Memory B cell (primary cell): ENCODE measurements at places on chromosomes 3 and 15.

DNA sequence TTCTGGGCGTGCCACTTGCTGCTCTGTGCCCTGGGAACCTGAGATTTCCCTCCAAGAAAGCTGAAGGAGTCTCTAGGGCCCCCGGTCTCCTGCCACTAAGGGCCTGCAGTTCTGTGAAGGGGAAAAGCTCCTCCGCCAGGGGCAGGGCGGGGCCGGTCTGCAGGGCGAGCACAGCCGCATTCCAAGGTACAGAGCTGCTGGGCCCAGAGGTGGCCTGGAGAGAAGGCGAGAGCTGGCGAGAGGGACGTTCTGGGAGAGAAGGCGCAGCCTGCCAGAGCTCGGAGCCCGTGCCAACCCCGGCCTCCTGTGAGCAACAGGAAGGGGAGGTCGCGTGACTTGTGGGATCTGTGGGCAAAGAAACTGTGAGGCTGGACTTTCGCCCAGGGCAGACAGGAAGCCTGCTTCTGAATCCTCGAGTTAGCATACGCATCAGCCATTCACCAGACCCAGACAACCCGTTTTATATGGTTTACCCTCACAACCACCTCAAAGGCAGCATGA lies 500.4 kb downstream of the SHQ1 start:
- no peak for DNase-seq

DNA sequence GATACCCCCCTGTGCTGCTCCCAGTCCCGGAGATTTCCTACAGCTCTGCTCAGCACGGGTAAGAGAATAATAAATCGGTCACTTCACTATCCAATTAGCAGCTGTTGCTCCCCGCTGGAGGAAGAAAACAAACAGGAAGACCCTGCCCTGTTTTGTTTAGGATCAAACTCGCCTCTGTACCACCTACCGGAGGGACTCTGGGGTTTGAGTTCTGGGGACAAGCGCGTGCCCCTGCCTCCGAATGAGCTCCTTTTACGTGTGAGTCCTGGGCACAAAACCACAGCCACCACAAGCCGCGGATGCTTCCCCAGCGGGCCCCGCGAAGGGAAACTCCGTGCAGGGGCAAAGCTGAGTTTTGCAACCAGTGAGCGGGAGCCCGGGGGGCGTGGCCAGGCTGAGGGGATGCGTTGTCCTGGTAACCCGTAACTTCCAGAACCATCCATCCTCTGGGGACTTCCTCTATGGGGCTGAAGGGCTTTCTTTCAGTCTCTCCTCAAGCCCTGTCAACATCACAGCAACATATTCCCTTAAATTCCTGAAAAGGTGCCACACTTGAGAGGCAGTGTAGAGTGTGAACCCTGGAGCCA lies 315.7 kb upstream of the PROK2 start:
- DNase-seq = peak; percentile 93

- DNase-seq = no peak
Measured at GRCh38 chr15:40929660-40930429, 705 bp downstream of the DLL4 start.

DNA sequence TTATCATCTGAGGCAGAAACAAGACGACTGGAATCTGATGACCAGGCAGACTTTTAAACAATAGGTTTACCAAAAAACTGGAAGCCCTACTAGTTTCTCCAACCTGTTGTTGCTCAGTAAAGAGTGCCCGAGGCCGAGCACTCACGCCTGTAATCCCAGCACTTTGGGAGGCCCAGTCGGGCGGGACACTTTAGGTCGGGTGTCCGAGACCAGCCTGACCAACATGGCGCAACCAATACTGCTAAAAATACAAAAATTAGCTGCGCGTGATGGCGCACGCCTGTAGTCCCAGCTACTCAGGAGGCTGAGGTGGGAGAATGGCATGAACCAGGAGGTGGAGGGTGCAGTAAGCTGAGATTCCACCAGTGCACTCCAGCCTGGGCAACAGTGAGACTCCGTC lies 1.1 kb upstream of the WDR5B start:
- DNase-seq = peak; percentile 15

DNA sequence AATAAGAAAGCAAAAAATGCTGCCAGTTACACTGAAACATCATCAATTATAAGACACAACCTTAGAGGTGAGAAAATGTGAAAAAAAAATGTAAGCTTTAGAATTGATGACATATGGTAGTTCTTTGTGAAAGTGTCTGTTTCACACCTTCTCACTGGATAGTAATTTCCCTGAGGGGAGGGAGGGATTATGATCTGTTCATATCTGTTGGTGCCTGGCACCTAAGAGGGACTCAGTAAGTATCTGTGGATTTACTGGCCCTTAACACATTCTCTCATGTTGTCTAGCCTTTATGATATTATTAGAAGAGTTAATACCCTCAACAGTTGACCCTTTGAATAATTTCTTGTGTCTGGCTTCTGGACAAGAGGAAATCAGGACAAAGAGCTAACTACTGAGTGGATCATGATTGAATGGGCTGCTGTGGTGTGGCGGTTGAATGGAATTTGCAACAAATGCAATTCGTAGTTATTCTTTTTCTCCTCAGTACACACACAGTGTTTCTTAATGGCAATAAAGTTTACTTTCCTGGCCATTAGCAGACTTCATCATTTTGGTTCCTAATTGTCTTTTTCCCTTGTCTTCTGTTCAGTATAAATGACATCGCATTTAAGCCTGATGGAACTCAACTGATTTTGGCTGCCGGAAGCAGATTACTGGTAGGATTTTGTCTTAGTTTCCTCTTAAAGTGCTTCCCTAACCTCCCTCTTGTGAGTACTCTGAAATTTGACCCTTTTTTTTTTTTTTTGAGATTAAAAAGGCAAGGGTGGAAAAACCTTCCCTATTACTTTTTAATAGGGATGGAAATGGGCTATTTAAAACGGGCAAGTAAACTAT lies 9.5 kb downstream of the IFT122 start:
- no peak for DNase-seq

GRCh38 chr15:61880084-61880483 lies 180.2 kb downstream of the VPS13C start:
- DNase-seq = no peak

DNA sequence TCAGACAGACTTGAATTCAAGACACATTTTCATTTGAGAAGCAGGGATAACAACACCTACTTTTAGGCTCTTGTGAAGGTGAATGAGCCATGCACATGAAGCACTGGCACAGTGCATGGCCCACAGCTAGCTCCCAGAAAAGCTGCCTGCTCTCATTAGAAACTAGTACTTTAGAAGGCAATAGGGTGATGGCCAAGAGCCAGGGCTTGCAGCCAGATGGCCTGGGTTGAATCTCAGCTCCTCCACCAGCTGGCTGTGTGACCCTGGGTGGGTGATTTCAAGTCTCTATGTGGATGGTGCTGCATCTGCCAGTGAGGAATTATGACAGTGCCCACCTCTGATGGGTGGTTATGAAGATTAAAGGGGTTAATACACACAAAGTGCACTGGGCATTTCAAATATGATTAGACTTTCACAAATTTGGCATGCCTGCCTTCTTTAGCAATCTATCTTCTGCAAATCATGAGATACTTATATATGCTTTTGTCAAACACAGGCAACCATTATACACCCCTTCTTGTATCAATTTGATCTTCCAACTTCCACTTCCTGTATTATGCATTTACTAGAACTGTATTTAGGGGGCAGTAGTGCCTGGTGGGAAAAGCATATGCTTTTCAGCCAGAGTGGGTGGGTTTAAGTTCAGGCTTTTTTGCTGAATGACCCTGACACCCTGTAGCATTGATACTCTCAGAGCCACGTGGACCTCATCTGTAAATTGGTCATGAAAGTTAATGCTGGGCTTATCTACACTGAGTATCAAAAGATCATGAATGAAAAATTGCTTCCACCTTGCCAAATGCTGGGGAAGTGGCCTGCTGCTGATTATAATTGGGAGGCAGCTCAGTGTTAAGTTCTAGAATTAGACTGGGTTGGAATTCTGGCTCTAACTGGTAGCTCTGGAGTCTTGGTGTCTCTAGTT lies 34.7 kb upstream of the RBP1 start:
- DNase-seq = no peak

DNA sequence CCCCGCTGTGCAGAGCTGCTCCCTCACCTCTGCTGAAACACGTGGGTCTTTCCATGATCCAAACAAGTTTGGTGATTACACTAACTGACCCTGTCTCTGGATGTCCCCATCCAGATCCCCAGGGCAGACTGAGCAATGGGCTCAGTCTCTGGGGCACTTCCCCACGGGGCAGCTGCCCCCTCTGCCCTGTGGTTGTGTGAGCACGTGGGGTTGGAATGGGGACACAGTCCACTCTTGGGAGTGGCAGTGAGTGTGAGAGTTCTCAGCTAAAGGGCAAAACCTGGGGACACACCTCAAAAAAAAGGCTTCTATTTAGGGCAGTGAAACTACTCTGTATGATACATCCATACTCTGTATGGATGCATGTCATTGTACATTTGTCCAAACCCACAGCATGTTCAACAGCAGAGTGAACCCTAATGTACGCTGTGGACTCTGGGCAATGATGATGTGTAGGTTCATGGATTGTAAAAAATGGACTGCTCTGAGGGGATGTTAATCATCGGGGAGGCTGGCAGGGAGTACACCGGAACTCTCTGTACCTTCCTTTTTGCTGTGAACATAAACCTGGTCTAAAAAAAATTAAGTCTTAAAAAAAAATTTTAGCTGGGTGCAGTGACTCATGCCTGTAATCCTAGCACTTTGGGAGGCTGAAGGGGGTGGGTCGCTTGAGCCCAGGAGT lies 49.9 kb upstream of the BLM start:
- DNase-seq = no peak

GRCh38 chr3:18386274-18386890 lies 38.8 kb downstream of the SATB1 start:
- no peak for DNase-seq

GRCh38 chr15:62509395-62509958 lies 344.4 kb upstream of the C2CD4B start:
- DNase-seq = no peak

DNA sequence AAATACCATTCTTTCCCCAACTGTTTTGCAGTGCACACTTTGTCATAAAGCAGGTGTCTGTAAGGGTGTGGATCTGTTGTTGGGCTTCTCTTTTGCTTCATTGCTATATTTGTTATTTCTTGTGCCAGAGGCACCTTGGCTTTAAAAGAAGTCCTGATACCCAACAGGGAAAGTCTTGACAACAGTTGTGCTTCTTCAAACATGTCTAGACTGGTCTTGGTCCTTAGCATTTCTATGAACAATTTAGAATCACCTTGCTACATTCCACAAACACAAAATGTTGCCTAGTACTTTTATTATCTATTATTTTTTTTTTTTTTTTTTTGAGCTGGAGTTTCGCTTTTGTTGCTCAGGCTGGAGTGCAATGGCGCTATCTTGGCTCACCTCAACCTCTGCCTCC lies 233.7 kb downstream of the SLCO3A1 start:
- no peak for DNase-seq

- no peak for DNase-seq
Measured at GRCh38 chr15:97730315-97730714, 230.2 kb upstream of the ARRDC4 start.

DNA sequence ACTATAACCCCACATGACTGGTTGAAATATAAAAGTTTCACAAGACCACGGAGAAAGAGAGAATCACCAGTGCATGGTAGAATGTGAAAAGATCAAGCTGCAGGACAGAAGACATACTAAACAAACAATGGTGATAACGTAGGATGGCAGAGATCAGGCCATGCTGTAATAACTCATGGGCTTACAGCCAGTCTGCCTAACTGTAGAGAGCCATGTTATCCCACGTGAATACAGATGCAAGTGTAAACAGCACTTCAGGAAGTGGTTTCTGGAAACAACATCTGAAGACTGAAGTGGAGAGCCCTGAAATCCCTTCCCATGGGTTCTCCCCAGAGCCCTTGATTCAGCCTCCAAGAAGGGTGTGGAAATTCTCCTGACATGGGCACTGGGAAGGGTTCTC lies 103.2 kb upstream of the SLCO2A1 start:
- no peak for DNase-seq

DNA sequence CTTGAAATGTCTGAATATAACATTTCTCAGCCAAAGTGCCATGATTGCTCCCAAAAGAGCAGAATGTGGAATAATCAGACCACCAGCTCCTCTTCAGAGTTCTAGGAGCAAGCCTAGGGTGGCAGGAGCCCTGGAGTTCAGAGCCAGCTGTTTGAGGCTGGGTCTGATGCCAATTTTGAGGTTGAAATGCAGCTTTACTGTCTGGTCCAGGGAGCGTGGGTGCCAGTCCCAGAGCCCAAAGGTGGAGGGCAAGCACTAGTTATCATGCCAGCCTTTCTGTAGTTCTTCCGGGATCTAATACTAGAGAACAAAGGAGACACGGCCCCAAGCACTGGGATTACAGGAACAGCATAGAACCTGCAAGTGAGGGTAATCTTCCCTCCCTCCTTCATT lies 69.3 kb downstream of the TNFAIP8L3 start:
- no peak for DNase-seq

DNA sequence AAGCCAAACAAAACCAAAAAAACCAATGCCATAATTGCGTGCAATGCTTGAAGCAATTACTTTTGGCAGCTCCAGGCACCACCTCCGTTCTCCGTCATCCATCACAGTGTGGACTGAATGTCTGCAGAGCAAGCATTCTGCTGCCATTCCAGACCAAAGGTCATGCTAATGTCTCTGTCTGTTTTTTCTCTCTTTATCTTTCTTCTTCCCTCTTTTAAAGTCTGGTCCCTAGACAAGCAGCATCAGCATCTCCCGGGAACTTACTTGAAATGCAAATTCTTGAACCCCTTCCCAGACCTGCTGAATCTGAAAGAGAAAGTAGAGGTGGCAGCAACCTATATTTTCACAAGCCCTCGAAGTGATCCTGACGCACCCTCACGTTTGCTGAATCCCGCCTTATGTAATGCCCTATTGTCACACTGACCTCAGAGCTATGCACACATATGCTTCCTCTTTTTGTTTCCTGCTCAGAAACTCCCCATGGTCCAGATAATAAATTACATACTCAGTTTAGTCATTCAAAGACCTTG lies 297.3 kb upstream of the PROK2 start:
- DNase-seq = no peak

DNA sequence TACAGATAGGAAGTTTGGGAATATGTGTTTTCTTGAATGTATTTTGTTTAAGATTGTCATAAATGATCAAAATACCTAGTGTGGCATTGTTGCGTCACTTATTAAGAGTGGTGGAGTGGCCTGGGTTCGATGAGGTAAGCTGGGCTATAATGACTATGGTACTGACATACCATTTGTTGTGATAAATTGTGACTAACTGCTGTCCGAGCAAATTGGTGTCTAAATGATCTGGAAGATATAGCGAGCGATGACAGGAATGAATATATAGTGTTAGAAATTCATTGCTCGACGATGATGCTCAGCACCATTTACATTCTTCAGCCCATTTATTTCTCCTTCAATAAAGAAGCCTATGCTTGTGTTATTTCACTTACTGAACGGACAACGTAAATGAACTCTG lies 123.3 kb downstream of the MCTP2 start:
- DNase-seq = no peak

GRCh38 chr3:58154626-58155449 lies 55.9 kb downstream of the DNASE1L3 start:
- no peak for DNase-seq

GRCh38 chr3:184545769-184546168 lies 15.8 kb upstream of the EPHB3 start:
- no peak for DNase-seq

- no peak for DNase-seq
Measured at GRCh38 chr3:136546720-136547119, 205.5 kb downstream of the STAG1 start.

GRCh38 chr3:189547448-189547847 lies 83.7 kb upstream of the TP63 start:
- no peak for DNase-seq
